A549 treated with RU486 at 1 μM for 4 hours (cell line): ENCODE measurements at places on chromosomes 12 and 14. TPM values are rescaled to one million over a fixed set of nuclear protein-coding genes. Genes with fewer than 3 reads are reported as not detected.

The BDKRB2 gene
- 2.1 to 3.6 TPM (median 3.2 TPM) in 5 replicates for total RNA-seq

The FOXA1 gene
- 6.8 to 12.4 TPM (median 10.6 TPM) in 5 replicates for total RNA-seq

The KLHDC2 gene
- total RNA-seq: 24.8 to 38.0 TPM (median 34.7 TPM) in 5 replicates

The LAG3 gene
- total RNA-seq: 0.69 to 1.6 TPM (median 1.3 TPM) in 5 replicates

The CLSTN3 gene
- 11.3 to 15.3 TPM (median 14.5 TPM) in 5 replicates for total RNA-seq
